ENCODE measurements at places on chromosomes 2 and 18.

- no peak for DNase-seq
These were observed 78.6 kb downstream of the SCG2 start for GRCh38 chr2:223523551-223524001.

DNA sequence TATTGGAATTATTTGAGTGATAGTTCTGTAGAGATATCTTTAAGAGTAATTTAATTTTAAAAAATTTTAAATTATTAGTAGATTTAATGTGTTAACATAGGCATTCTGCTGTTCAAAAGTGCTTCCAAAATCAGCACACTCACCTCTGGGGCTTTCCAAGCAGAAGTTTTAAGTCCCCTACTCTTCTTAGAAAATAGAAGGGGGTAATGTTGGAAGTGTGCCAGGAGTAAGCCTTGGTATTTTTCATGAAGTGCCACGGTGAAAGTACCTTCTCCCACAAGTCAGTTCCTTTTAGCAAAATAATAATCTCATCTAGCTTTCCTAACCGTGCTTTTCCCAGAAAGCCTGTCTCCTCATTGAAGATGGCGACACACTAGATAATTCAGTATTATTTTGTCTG, 3.9 kb upstream of the TNFRSF11A start:
- no peak for DNase-seq

DNA sequence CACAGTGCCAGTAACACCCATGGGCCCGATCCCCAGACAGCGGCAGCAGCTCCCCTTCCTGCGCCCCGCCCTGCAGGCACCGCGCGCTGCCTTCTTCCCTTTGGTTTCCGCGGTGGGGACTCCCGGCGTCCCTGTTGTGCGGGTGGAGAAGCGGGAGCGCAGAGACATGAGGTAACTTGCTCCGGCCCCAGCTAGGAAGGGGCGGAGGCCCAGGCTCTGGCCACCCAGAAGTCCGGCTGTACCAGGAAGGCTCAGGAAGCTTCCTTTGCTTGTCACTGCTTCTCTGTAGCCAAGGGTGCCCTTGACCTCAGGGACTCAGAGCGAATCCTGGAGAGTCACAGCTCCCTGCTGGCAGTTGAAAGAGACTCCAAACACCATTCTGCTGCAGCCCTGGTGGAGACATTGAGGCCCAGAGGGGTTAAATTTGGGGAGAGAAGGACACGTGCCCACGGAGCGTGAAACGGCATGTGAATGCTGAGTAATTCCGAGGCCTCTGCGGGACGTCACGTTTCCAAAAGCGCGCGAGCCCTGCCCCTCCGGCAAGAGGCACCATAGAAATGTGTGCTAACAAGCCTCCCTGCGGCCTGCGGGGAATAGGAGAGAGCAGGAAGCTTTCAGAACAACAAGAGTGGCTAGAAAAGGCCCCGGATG, 6.7 kb upstream of the ADCY3 start:
- DNase-seq = no peak

DNA sequence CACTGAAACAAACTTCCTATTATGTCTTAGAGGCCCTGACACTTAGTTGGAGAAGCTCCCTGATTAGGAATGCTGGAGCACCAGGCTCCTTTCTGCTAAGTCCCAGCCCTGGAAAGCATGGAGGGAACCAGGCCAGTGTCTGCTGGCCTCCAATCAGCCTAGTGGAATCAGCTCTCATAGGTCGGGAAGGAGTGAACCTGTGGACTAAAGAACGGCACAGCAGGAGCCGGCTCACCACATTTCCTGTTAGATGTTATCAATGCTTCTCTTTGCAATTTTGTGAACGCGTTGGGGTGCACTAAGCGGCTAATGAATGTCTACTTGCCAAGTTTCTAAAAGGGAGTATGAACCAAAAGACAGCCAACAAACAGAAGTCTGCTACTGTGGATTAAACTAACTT, 296.6 kb downstream of the NAPG start:
- DNase-seq = no peak

DNA sequence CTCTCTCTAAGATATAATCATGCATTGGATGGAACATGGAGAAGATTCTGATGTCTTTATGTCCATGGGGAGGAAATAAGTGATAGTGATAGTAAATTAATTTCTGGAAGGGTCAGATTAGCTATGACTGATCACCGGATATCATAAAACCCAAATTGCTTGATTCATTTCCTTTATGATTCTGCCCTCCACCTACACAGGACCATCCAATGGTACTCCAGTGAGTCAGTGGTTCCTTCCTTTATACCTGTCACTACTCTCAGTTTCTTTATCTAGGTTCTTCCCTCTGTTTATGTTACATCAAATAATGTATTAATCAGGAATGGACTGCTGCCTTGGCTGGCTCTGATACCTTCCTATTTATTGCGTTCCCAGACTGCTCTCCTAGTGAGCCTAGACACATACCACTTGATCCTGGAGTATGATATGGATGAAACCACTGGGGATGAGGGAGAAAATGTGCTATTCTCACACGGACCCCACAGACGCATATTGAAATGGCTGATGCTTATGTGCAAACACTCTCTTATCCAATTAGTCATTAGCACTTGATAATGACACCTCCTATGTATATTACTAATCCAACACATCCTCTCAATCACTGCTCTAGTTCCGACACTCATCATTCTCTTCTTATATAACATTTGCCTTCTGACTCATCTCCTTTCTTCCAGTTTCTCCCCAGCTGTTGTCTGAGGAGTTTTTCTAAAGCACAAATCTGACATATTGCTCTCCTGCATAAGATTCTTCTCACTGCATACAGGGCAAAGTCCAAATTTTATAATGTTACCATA, 315.6 kb downstream of the INSIG2 start:
- no peak for DNase-seq

DNA sequence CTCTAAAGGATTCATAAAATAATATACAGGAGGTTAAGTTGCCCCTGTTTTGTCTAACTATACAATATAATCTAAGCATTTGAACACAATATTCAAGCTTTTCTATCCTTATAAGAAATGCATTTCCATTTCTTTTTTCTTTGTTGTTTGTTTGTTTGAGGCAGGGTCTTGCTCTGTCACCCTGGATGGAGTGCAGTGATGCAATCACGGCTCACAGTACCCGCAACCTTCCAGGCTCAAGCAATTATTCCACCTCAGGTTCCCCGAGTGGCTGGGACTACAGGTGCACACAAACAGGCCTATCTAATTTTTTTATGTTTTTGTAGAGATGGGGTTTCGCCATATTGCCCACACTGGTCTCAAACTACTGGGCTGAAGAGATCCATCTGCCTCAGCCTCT, 307.8 kb downstream of the ZNF804A start:
- no peak for DNase-seq

DNA sequence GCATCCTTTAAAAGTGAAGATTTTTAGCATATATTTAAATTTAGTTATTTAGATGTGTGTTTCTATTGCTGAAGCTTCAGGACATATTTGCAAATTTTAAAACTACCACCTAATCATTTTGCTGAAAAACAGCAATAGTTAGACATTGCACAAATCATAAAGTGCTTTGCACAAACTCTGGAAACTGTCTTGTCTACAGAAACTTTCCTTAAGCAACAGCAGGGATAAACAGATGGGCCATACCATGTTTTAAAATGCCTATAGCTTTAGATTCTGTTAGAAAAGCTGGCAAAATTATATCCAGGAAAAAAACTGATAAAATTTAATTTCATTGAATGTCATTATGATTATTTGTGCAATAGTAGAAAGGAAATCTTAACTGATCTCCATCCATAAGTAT, 1313.9 kb upstream of the ACVR2A start:
- no peak for DNase-seq

GRCh38 chr2:21291426-21291825, 167.7 kb downstream of the TDRD15 start:
- no peak for DNase-seq

Data from brain pericyte (primary cell).